ENCODE measurements at places on chromosomes 4 and X. TPM values are rescaled to one million over a fixed set of nuclear protein-coding genes. Genes with fewer than 3 reads are reported as not detected.

GRCh38 chr4:46937493-46937892, 28.4 kb upstream of the COX7B2 start:
- DNase-seq: peak; percentile 2

The TCEANC gene
- 2.0 TPM for total RNA-seq

DNA sequence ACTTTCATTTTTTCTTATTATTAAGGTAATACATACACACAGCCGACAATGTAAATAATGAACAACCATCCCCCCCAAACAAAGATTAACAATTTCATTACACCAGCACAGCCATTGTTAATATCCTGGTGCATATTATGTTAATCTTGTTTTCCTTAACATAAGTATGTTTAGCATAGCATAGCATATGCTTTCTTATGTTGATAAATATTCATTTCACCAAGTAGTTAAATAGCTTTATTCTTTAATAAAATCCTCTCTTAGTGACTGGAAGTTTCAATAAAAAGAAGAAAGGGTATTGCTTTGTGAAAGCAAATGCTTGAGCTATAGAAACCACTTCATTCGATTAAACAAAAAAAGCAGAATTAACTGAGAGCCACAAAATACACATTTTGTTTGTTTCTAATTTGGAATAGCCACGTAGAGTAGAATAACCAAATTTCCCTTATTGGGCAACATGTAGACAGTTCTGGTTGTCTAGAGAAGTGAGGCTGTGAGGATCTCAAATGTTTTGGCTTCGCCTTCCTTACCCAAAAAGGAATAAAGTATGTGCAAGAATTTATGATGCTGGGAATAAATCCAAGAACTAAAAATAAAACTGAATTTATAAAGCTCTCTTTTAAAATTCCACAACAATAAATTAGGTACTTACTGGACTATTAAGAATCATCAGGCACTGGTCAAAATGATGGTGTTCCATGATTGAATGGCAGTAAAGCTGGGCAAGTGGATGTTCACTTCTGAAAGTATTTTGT, 118.0 kb downstream of the PDE5A start:
- DNase-seq: no peak

DNA sequence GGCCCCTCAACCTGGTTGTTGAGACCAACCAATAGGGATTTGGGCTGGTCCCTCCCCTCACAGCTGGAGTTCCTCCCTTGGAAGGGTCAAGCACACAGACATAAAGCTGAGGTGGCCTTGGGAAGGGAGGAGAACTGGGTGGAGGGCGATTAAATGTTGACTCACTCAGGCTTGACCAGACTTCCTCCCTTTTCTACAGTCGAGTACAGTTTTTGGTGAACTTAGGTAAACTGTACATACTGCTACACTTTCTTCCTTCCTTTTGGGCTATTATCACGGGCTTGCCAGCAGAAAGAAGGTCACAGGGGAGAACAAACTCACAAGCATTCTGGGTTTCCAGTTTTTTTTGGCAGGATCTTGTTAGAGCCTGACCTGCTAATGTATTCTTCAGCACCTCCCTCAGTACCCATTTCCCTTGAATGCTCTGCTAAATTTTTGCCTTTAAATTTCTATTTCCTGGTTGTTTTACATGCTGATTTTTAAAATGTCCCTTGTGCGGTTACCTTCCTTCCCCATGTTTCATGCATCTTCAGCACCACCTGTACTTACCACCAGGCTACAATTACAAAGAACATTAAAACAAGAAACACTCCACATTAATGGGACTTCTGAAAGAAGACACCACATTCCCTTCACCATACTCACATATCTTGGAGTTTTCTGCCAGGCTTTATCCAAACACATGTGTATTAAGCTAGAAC, 135.2 kb upstream of the RASGEF1B start:
- DNase-seq: no peak

The XKRX gene
- 0.06 TPM for total RNA-seq

- no peak for DNase-seq
These were observed 132.3 kb downstream of the SOWAHB start for GRCh38 chr4:76765473-76766183.

DNA sequence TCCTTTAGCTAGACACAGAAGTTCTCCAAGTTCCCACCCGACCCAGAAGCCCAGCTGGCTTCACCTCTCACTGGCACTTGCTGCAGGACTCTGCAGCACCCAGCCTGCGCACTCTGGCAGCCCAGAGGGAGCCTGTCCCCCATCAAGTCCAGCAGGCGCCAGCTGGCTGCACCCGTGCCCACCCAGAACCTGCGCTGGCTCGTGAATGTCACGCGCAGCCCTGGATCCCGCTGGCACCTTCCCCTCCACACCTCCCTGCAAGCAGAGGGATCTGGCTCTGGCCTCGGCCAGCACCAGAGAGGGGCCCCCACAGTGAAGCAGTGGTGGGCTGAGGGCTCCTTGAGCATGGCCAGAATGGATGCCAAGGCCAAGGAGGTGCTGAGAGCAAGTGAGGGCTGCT, 187.6 kb upstream of the HAND2 start:
- DNase-seq: no peak

The CLTRN gene
- not detected for total RNA-seq

The PPBP gene
- total RNA-seq: not detected

DNA sequence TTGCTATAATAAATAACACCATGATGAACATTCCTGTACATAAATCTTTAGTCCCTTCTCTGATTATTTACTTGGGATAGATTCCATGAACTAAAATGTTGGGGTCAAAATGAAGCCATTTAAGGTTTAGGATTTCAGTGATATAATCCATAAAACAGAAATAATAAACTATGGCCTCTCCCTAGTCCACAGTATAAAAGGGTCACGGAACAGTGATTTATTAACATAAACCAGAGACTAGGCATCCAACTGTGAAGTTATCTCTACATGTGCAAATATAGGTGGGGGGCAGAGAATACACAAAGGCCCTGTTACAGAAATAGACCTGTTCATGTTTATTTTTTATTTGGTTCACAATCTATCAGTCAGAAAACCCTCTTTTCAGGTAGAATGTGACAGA, 499.1 kb upstream of the SLIT2 start:
- no peak for DNase-seq

DNA sequence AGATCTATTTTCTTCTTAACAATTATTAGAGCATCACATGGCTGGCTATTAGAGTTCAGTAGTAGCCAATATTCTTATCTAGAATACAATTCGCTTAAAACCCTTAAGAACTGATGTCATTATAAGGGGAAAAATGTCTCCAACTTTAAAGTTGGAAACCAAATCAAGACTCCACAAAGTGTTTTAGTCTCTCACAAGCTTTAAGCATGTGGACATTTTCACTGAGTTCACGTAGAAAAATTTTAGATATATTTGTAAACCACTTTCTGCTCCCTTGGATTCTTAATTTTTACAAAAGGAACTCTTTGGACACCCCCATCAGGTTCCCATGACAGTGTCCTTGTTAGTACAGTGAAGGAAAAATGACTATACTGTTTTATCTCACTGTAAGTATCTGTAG, 123.9 kb upstream of the NAP1L5 start:
- no peak for DNase-seq

The AWAT2 gene
- not detected for total RNA-seq

- DNase-seq: no peak
These were observed 123.6 kb downstream of the MGST2 start for GRCh38 chr4:139789096-139789654.

The MAGEA1 gene
- total RNA-seq: not detected

DNA sequence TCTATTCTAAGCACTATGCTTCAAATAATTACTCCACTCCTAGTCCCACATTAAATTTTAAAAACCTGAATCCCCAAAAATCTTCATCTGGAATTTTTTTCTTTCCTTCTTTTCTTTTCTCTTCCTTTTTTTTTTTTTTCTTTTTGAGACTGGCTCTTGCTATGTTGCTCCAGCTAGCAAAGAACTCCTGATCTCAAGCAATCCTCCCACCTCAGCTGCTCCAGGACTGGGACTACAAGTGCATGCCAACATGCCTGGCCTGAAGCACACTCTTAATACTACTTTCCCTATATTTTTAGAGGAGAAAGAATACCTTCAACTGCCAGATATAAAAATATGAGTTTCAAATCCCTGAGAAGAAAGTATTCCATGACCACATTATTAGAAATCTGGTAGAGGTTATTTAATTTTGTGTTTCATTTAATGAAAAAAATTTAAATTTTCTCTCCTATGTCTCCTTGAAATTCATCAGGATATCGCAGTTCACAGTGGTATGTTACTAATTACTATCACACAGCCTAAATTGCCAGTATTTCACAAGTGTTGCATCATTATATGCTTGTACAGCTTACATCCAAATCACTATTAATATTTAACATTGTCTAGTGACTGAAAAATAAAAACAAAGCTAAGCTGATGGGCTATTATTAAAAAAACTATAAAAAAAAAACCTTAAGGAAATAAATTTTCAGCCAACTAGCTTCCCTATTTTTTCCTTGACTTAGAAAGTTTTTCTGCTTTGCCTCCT, 227.8 kb downstream of the NAF1 start:
- DNase-seq: no peak

All from LHCN-M2 (cell line).